Metanephros (tissue), 2 donors: ENCODE measurements at places on chromosomes 12 and 14. TPM values are rescaled to one million over a fixed set of nuclear protein-coding genes. Genes with fewer than 3 reads are reported as not detected.

Gene BEST3
- total RNA-seq, result 14.2 TPM

Gene KRT86
- total RNA-seq, result not detected

Gene MIP
- total RNA-seq, result not detected

Gene TOMM20L
- not detected for total RNA-seq

Gene OAS2
- 5.3 TPM for total RNA-seq

Gene STRAP
- total RNA-seq, result 66.4 TPM

Gene SYT1
- 23.6 TPM for total RNA-seq

Gene NOC4L
- 11.2 TPM for total RNA-seq

Gene TRIM9
- 1.6 TPM for total RNA-seq

Gene RNF34
- 64.3 TPM for total RNA-seq

Gene RPL10L
- total RNA-seq, result not detected

Gene PLEKHG7
- 0.58 TPM for total RNA-seq

Gene PRKD1
- total RNA-seq, result 32.4 TPM

Gene HECTD4
- 107 TPM for total RNA-seq

Gene OR6C2
- total RNA-seq, result not detected

Gene CLEC2B
- 15.9 TPM for total RNA-seq

Gene RASSF8
- total RNA-seq, result 46.0 TPM

Gene LRRC9
- 6.8 TPM for total RNA-seq

Gene GARIN6
- total RNA-seq, result not detected

Gene SERPINA12
- not detected for total RNA-seq

Gene FAM90A1
- total RNA-seq, result 0.18 TPM

Gene DNAI7
- 3.9 TPM for total RNA-seq

Gene ACSS3
- total RNA-seq, result 38.7 TPM

Gene TEX22
- 0.23 TPM for total RNA-seq

Gene AQP2
- total RNA-seq, result 339 TPM

Gene LRRIQ1
- 17.0 TPM for total RNA-seq

Gene TAS2R30
- 15.6 TPM for total RNA-seq

Gene IQSEC3
- total RNA-seq, result 2.9 TPM

Gene MYF5
- total RNA-seq, result 6.3 TPM

Gene TEAD4
- 18.3 TPM for total RNA-seq

Gene CLEC9A
- 0.93 TPM for total RNA-seq

Gene CD163
- total RNA-seq, result 18.8 TPM

Gene IL22
- total RNA-seq, result not detected

Gene KRT1
- 2.2 TPM for total RNA-seq

Gene LRFN5
- 15.5 TPM for total RNA-seq

Gene HSPB8
- total RNA-seq, result 24.4 TPM

Gene RPL6
- total RNA-seq, result 898 TPM

Gene OTX2
- total RNA-seq, result 0.23 TPM

Gene PRKAG1
- total RNA-seq, result 38.2 TPM

Gene LTBP2
- 14.4 TPM for total RNA-seq

Gene L2HGDH
- total RNA-seq, result 17.4 TPM

Gene AQP6
- total RNA-seq, result 18.5 TPM

Gene ATF7
- 22.5 TPM for total RNA-seq

Gene SYCP3
- total RNA-seq, result 0.12 TPM

Gene P2RX7
- 2.3 TPM for total RNA-seq

Gene BICDL1
- 35.6 TPM for total RNA-seq

Gene NPFF
- not detected for total RNA-seq

Gene FAM181A
- not detected for total RNA-seq

Gene PFDN5
- total RNA-seq, result 462 TPM

Gene VTI1B
- 48.5 TPM for total RNA-seq

Gene CCDC38
- total RNA-seq, result not detected

Gene PTPRR
- total RNA-seq, result 0.64 TPM

Gene GZMH
- total RNA-seq, result not detected
